OCI-LY7 (cell line): ENCODE measurements at places on chromosomes 13 and 19. TPM values are rescaled to one million over a fixed set of nuclear protein-coding genes. Genes with fewer than 3 reads are reported as not detected.

GRCh38 chr19:16458391-16459341 lies 13.1 kb downstream of the EPS15L1 start:
- DNase-seq, result no peak

The KLK2 gene
- not detected in 2 replicates for total RNA-seq

GRCh38 chr19:14363183-14364097 lies 17.8 kb upstream of the ADGRE5 start:
- no peak for DNase-seq

- DNase-seq, result no peak
Observed at GRCh38 chr19:6983448-6983847, 37.8 kb downstream of the MBD3L2B start.

DNA sequence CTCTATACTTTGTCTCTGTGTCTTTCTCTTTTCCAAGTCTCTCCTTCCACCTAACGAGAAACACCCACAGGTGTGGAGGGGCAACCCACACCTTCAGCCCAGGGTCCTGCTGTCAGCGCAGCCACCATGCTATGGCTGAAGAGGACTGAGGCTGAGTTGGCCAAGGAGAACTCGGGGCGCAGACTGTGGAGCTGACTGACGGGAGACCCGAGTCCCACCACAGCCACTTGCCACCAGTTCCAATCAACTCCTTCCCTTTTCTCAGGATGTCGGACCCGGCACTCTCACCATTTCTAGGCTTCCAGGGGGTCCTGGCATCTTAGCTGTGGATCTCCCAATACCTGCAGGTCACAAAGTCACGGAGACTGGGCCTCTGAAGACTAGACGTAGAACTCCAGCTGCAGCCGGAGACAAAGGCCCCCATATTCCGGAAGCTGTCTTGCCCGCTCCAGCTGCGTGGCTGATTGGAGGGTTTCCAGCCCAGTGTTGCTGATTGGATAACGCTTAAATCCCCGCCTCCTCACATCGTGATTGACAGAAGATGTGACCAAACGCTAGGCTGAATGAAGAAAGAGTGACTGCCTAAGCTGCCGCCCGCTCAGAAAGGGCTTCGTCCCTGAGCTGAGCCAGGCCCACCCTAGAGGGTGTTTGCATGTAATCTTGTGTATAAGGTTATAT lies 63.6 kb downstream of the ZNF429 start:
- DNase-seq, result no peak

- DNase-seq, result no peak
Observed at GRCh38 chr19:28636016-28636629, 576.8 kb downstream of the UQCRFS1 start.

The ZNF320 gene
- total RNA-seq, result 16.1 and 16.9 TPM in 2 replicates

The BLOC1S3 gene
- 13.8 and 15.4 TPM in 2 replicates for total RNA-seq

DNA sequence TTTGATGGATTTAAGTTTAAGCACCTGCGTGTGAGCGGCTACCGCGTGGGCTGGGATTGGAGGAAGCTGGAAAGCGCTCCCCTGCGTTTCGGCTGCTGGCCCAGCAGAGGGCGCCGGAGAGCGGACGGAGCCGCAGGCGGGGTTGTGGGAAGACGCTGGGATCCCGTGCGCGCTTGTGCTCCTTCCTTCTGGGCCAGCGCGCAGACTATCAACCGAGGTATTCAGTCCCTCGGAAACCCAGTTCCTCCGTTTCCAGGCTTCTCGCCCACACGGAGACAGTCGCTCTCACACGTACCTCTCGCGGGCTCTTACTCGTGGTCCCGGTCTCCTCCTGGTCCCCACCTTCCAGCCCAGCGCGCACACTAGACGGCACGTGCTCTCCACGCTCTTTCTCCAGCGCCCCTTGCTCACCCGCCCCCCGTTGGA lies 28.8 kb downstream of the EPN1 start:
- peak; percentile 19 for DNase-seq

- peak; percentile 53 for DNase-seq
Observed at GRCh38 chr13:42041011-42041683, 7.3 kb upstream of the DGKH start.

DNA sequence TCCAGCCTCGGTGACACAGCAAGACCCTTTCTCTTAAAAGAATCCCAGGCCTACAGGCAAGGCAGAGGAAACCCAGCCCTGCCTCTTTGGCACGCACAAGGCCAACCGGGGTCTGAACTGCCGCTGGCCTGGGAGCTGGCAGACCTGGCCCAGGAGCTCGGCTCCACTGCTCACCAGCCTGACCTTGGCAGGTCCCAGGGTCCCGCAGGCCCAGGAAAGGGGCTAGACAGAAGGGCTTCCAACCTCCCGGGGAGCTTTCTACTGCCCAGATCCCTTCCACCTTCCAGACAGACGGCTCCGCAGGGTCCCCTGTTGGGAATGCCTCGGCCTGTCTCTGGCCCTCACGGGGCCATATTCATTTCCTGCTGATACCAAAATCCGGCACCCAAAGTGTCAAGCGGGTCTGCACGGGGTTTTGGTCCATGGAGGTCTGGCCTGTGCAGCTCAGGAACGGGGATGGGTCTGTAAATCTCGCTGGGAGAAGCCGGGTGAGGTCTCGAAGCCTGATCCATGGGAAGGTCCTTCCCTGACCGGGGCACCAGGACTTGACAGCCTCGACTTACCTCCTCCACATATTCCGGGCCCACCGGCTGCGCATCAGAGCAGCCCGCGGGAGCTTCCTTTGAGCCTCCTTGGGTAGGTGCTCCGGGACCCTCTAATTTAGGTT lies 36.6 kb upstream of the MATK start:
- no peak for DNase-seq

The PDCD2L gene
- total RNA-seq, result 22.6 and 27.5 TPM in 2 replicates

GRCh38 chr19:31100206-31100590 lies 249.0 kb downstream of the TSHZ3 start:
- no peak for DNase-seq

The MYH14 gene
- total RNA-seq, result not detected in 2 replicates

The MATK gene
- total RNA-seq, result not detected in 2 replicates

- DNase-seq, result no peak
Observed at GRCh38 chr13:50843257-50844083, at the start of gene DLEU7. TSS of gene DLEU7 (minus strand) at chr13:50843692. CDS start at chr13:50843646, 46 bp downstream.

The TNFSF11 gene
- not detected in 2 replicates for total RNA-seq

DNA sequence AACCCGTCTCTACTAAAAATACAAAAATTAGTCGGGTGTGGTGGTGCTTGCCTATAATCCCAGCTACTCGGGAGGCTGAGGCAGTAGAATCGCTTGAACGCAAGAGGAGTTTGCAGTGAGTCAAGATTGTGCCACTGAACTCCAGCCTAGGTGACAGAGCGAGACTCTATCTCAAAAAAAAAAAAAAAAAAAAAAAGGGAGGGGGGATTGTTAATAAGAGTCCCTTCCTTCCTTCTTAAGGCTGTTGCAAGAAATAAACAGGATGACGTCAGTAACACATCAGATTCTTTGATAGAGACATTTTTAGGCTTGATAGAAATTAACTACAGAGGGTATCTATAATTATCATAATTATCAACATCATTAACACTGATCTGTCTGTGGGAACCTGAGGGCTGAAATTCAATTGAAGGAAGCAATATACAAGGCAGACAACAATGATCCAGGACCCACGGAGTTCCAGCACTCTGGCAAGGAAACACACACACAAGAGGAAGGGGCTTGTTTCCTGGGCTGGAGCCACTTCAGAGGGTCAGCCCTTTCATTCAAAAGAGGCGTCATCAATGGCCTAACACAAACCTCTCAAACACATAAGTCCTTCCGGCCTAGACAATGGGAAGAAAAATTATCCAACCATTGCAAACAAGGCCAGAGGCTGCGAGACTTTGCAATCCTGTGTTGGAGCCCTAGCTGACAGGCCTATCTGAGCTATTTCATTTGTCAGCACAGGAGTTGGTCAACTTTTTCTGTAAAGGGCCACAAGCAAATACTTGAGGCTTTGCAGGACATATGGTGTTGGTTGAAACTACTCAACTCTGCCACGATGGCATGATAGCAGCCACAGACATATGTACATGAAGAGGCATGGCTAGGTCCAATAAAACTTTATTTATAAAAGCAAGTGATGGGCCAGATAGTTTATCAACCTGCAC lies 105.2 kb downstream of the INSR start:
- no peak for DNase-seq

- no peak for DNase-seq
Observed at GRCh38 chr13:94233401-94233800, 246.1 kb downstream of the DCT start.

DNA sequence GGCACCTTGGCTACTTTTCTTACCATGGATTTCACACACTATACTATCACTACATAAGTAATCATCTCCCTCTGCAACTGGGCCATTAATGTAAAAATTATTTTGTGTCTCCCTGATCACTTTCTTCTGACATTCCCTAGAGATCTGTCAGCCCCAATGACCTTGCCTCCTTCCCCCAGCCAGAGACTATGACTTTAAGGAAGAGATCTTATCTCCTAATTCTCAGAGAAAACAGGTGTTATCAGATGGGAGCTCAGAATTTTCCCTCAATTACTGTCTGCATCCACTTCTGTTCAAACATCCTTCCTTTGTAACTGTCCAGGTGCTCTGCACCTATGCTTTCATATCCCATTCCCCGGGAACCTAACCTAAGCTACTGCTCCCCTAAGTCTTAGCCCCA lies 397.5 kb downstream of the DIAPH3 start:
- DNase-seq, result no peak

The ZNF331 gene
- 23.7 and 26.3 TPM in 2 replicates for total RNA-seq

- no peak for DNase-seq
Observed at GRCh38 chr13:65468628-65469027, 1761.5 kb downstream of the PCDH9 start.

DNA sequence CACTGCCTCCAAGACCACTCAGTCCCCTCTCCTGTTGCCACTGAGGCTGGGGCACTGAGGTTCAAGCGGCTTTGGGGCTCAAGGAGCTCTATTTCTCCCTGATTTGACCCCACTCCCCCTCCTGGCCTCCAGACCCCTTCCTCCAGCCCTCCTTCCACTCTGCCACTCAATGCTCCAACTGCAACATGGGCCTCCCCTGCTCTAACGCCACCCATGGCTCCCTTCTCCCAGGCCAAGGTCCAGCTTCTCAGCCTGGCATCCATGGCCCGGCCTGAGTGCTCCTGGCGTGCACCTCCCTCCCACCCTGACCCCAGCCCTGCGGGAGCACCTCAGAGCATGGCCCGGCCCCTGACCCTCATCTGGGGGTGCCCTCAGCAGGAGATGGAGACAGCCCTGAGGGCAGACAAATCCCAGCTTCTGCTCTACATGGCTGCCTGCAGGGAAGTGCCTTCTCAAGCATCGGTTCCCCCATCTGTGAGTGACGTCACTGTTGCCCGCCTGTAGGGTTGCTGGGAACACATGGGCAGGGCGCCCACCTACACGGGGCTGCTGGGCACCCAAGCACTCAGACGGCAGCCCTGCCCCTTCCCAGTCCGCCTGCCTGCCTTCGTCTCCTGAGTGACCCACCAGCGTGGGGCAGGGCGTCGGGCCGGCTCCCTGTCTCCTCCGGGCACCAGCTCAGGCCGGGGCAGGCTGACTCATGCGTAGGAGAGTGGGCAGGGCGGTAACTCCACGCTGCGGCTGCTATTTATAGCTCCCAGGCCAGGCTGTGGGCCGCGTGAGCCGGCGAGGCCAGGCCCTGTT lies 1.6 kb upstream of the DIRAS1 start:
- no peak for DNase-seq

- no peak for DNase-seq
Observed at GRCh38 chr13:51865838-51866237, 4.1 kb downstream of the CCDC70 start.

- DNase-seq, result no peak
Observed at GRCh38 chr13:98246538-98247172, 69.6 kb upstream of the RNF113B start.

GRCh38 chr13:110466266-110466915 lies 95.1 kb downstream of the RAB20 start:
- no peak for DNase-seq

DNA sequence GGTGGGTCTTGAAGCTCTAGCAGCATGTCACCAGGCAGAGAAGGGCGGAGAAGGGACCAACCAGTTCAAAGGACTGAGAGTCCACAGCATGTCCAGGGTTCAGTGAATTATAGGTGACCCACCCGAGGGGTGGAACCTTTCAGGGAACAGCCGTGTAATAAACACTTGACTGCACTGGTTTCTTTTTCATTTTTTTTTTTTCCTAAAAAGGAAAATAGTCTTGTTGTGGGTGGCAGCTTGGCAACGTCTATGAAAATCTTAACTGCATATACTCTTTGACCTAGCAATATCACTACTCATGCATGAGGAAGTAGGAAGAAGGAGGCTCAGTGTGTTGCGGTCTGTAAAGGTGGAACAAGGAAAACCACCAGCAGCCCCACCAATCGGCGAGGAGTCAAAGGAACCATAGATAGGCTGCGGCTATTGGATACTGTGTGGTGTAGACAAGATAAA lies 13.0 kb upstream of the MYH14 start:
- DNase-seq, result no peak

The B9D2 gene
- 3.4 and 5.2 TPM in 2 replicates for total RNA-seq

The IRGC gene
- not detected in 2 replicates for total RNA-seq

DNA sequence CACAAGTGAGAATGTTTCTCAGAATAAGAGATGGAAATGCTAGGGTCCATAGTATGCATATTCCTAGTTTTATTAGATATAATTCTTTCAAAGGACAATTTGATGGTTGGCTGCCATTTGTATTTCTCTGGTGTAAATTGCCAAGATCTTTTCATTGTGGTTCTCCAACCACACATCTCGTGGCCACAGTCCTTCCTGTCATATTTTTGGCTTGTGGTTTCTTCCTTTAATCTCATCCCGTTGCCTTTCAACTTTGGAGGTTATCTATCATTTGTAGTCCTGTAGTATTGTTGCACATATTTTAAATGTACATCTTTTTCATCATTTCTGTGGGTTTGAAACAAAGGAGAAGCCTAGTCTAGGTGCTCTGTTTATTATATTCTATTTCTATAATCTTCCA lies 61.2 kb downstream of the WASF3 start:
- no peak for DNase-seq
